Brain microvascular endothelial cell (primary cell): ENCODE measurements at places on chromosomes 6 and 20.

DNA sequence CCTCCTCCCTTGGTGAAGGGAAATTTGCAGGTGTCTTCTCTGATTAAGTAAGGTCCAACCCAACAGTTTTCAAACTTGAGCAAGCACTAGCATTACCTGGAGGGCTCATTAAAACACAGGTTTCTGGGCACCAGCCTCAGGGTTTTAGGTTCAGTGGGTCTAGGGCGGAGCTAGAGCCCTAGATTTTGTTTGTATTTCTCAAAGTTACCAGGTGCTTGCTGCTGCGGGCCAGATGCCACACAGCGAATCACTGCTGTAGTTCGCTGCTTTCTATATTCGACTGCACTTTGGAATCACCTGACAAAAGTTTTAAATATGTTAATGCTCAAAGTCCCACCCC is 869 bp downstream of the COL21A1 start:
- no peak for DNase-seq

DNA sequence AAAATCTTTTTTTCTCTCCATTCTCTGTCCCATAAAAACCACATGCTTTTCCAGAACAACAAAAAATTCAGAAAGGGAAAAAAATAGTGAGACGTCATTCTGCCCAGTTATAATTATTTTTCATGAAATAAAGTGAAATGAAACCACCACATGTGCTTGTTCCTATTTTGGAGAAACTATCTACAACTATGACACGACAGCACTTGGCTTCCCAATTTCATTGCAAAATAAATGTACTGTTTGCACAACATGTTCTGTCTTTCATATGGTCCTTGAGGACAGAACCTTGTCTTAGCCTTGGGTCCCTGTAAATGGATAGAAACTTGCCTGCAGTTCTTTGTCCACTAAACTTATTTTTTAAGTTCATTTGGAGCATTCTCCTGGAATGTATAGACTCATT is 5.6 kb upstream of the MAN1A1 start:
- DNase-seq, result no peak

DNA sequence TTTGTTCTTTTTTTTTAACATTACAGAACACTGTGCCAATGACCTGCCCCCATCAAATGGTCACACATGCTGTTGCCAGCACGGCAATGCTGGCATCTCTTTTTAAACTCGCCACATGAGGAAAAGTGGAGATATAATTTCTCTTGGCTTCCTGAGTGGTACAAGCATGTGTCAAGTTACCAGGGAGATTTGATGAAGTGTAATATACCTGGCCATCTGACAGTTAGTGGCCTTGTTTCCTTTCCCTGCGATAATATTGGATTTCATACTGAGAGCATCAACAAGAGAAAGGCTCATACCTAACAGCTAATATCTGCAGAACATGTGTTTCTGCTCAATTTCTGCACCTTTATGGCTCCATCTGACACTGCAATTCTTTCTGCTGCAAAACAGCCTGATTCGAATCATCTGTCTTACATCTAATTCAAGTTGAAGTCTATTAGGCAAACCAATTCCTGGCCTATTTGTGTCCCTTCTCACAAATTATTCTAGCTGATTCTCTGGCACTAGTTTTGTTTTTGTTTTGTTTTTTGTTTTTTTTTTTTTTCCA is 519.5 kb downstream of the PREX1 start:
- DNase-seq, result no peak

- no peak for DNase-seq
Measured at GRCh38 chr20:53841741-53842140, 228.7 kb downstream of the BCAS1 start.

- no peak for DNase-seq
Measured at GRCh38 chr6:167146977-167147376, 10.8 kb downstream of the GPR31 start.

DNA sequence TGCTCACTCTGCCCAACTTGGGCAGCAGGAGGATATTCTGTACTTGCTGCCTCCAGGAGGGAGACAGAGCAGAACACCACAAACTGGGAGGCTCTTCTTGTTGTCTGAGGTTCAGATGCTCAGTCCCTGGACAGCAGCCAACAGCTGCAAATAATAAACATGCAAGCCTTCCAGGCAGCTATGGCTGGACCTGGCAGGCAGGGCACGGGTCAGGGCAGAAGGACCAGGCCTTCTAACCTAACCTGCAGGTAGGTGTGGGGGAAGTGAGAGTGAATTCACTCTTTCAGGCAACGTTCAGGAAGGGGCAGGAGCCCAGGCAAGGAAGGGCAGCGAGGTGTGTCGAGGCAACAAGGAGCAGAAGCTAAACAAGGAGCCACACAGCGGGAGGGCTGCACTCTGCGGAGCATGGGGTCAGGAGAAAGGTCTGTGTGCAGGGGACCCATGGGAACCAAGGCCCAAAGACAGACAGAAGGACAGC is 31.5 kb downstream of the NINL start:
- peak; percentile 43 for DNase-seq

DNA sequence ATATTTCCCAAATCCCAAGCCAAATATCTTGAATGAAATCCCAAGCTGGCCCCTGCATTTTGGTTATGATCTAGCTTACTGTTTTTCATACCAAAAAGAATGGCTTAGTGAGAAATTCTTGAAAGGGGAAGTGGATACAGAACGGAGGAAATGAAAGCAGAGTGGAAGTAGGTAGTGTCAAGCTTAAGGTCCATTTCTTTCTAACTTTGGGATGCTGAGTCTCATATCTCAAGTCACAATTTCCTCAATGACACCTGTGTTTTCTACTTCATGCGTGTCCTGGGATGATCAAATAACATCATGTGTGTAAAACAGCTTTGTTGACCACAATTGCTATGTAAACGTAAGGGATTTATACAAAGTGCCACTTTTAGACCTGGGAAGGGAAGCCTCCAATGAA is 238.8 kb upstream of the SLC35B3 start:
- DNase-seq, result no peak

DNA sequence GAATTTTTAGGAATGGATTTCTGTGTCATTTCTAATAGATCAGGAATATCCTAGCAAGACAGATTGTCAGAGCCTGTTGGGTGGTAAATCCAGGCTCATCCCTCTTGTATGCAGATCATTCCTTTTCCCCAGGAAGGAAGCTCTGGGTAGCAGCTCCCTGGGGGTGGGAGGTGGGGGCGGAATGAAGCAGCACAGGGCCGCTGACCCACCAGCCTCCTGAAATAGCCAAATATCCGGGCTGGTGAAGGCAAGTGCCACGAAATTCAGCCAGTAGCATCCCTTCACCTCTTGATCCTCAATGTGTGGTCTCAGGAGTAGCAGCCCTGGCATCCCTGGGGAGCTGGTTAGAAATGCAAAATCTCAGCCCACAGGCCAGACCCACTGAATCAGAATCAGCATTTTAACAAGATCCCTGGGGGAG is 256.9 kb downstream of the LRFN2 start:
- no peak for DNase-seq

DNA sequence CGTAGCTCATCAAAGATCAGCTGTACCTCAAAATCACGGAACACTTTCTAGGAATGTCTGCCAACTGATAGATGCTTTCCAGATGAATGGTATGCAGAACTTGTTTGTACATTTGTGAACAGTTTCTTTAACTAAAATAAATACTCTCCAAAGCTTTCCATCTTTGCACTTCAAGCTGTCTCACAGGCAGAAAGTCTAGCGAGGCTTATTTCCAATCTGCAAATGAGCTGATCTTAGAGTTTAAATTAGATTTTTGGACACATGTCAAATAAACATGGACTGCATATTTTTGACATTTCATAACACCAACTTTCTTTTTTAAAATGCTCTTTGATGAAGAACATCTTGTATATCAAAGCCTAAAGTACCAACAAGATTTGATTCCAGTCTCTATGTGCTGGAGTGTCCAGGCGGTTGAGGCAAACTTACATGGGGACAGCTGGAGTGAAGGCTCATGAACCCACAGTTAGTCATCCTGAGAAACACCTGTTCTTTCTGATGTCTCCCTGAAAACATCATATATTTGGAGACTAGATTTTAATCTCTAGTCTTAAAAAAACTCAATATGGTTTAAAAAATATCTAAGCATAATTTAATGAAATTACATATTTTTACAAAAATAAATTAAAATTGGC is 268.6 kb upstream of the AGPAT4 start:
- no peak for DNase-seq

DNA sequence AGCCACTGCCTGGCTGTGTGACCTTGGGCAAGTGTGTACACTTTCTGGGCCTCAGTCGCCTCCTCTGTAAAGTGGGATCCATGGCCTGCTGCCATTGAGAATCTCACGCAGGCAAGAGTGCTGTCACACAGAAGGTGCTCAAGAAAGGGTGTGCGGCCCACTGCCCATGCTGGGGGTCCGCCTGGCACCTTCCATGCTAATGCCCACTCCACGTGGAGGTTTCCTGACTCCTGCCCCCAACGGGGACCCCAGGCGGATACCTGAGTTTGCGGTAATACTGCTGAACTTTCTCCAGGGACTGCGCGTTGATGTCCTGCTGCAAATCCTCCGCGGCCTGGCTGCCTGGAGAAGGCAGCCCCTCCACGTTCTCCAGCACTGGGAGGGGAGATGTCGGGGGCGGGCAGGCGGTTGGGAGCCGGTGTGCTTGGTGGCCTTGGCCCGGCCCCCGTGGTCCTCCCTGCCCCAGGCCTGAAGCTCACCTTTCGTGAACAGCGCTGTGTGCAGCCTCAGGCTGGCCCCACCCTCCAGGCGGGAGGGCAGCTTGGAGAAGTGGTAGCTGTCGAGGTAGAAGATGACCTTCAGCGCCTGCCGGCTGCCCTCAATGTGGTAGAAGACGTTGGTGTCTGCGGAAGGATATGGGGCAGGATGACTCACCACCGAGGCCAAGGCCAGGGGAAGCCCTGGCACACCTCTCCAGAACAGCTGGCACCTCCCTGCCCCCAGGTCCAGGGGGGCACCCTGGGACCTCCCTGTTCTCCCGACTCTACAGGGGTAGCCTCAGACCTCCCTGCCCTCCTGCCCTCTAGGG is 195.6 kb downstream of the PREX1 start:
- DNase-seq, result no peak

GRCh38 chr6:76435174-76435573 is 362.7 kb upstream of the IMPG1 start:
- peak; percentile 0 for DNase-seq

DNA sequence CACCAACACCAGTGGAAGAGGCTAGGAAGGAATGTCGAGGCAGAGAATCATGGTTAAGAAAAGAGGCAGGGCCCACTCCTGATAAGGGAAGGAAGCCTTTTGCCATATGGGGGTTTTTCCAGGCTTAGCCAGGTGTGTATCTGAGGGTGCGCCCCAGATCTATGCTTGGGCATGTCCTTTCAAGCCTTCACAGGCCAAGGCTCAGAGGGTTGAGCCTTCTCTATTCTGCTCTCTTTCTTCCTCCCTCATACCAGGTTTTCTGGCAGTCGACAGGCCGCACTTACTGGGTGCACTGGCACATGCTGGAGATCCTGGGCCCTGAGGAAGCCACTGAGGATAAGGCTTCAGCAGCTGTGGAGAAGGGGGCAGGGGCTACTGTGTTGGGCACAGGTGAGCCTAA is 4.7 kb downstream of the CUL9 start:
- DNase-seq, result no peak

- DNase-seq, result no peak
Measured at GRCh38 chr6:43264599-43265145, 21.4 kb downstream of the TTBK1 start.

DNA sequence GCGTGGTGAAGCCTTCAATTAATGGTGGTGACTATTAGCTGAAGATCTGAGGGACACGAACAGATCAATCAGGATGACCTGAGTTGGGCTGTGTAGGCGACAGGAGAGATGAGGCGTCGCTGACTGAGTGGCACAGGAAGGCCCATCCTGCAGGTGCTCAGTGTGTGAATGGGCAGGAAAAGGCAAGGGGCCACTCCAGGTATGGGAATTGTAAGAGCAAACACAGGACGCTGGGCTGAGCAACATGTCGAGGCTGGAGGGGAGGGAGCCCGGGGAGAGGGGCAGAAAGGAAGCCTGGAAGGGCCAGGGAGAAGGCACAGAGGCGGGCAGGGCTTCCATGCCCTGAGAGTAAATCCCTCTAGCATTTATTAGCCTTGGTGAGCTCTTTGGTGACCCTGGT is 151.0 kb downstream of the VEGFA start:
- no peak for DNase-seq

GRCh38 chr6:129235167-129236000 is 352.4 kb downstream of the LAMA2 start:
- no peak for DNase-seq

DNA sequence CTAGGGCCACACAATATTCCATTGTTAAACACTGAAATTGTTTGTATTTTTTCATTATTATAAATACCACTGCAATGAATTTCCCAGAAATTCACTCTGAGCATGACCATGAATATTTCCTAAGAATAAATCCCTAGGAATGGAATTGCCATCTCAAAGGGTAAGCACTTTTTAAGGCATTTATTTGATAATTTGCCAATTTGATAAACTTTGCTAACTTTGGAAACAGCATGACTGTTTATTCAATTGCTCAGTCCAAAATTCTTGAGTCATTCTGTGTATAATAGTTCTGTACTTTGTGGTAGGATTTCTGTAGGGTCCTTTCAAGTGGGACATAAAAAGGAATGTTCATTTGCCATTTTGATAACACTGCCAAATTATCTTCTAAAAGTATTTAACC is 44.2 kb upstream of the TOX2 start:
- DNase-seq, result no peak

DNA sequence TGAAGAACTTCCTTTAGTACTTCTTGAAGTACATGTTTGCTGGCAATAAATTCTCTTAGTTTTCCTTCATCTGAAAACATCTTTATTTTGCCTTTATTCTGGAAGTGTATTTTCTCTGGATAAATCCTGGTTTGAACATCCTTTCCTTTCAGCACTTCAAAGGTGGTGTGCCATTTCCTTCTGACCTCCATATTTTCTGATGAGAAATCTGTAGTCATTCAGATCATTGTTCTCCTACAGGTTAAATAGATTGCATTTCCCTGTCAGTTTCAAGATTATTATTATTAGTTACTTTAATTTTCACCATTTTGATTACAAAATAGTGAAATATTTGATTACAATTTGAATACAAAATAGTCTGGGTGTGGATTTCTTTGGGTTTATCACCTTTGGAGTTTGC is 134.5 kb downstream of the CDH26 start:
- DNase-seq, result no peak

DNA sequence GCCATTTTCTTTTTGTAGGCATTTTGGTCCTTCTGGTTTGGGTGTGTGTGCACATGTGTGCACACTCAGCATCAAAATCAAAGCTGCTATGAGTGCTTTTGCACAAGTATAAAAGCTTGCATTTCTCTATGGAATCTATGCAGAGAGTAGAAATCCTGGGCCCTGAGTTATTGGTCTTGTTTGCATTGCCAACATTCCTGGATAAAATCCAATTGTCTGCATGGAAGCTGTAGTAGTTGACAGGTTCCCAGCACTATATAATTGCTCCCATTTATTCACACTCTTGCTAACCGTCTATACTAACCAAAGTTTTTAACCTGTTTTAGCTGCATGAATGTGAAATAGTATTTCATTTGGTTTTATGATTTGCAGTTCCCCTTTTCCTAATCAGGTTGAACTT is 277.0 kb downstream of the FOXA2 start:
- no peak for DNase-seq

- no peak for DNase-seq
Measured at GRCh38 chr20:7305976-7306375, 538.5 kb downstream of the BMP2 start.
